ENCODE measurements at places on chromosomes 7 and 10.

DNA sequence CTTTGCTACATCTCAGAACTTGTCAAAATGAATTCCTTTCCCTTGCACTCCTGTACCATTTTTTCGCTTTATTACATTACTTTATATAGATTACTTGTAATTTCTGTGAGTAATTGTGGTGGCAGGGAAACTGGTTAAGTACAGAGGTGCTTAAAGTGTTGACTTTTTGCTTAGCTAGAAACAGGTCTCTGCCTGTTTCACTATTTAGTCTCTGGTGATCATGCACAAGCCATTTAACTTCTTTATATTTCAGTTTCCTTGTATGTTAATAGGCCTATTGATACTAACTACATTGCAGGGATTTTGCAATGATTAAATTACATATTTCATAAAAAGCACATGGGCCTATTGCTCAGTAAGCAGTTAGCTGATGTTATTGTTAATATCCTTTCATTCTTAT, 233.8 kb downstream of the PRKG1 start:
- no peak for DNase-seq

DNA sequence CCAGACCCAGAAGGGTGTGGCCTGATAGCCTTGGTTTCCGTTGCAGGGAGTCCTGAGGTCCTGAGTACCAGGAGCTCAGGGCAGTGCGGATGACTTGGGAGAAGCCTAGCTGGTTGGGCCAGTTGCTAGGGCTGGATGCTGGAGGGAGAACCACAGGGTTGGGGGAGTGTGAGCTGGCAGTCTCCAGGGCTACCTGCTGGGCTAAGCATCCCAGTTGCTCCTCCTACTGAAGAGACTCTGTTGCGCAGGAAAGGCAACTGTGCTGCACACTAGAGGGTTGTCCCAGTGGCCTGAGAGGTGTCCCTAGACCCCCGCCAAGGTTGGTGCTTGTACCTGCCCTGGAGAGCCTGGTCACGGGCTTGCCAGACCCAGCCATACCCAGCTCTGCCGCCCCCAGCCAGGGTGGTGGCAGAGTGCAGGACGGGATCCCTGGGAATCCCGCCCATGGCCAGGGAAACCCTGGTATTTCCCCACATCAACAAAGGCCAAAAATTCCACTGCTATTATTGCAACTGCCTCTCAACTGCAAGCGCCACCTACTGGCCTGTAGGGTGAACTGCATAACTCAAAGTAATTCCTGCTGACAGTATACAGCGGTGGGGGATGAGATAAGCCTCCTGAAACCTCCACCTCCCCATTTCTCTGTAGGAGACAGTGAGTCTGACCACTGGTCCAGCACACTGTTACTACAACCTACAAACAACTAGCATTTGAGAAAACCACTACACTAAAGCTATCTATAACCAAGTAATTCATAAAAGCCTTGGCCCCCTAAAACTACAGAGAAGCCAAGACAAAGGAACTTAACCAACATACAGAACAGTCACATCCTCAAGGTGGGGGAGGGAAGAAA, 67.6 kb upstream of the DDC start:
- peak; percentile 63 for DNase-seq

DNA sequence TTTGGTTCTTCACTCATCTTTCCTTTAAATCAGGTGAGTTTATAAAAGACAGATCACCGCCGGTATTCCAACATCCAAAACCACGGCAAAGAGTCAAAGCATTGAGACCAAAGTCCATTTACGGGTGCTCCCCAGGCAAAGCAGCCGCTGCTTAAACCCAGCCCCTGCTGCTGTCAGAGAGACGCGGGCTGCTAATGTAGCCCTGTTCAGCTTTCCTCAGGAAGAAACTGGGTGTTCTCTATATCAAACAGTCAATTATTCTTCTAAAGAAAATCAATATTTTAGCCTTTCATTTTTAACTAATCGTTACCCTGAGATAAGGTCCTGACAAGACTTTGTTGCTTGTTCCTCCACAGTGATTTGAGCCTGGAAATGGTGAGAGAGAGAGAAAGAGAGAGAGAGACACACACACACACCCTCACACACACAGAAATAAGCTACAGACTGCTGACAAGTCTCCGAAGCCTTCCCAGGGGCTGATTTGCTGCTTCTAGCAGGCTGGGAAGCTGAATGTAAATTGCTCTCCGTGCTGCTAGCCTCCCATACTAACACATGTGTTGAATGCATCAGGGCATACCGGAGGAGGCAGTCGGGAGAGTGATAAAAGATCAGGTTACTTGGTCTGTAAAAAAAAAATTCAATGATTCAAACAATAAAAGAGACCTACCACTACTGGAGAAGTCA, 183.0 kb upstream of the ANK3 start:
- DNase-seq = peak; percentile 9

GRCh38 chr7:148849393-148850098, 34.5 kb downstream of the EZH2 start:
- DNase-seq = no peak

- DNase-seq = no peak
Measured at GRCh38 chr10:37010741-37011140, 114.7 kb upstream of the ANKRD30A start.
